Activated CD8-positive, alpha-beta T cell treated with anti-CD3 and anti-CD28 coated beads, Interleukin-2, amount 10 ng/mL, durations not matched to agents 7 days and 5 days (primary cell): ENCODE measurements at places on chromosomes 1 and 21. TPM values are rescaled to one million over a fixed set of nuclear protein-coding genes. Genes with fewer than 3 reads are reported as not detected.

GRCh38 chr21:35208810-35209517 lies 159.9 kb upstream of the RUNX1 start:
- DNase-seq, result no peak

- no peak for DNase-seq
Observed at GRCh38 chr1:181341026-181341632, 142.2 kb upstream of the CACNA1E start.

- no peak for DNase-seq
Observed at GRCh38 chr1:81920245-81920740, 119.6 kb downstream of the ADGRL2 start.

The TNNT2 gene
- total RNA-seq, result not detected

The CTTNBP2NL gene
- 0.53 TPM for total RNA-seq

The MMEL1 gene
- total RNA-seq, result 3.7 TPM
